Endothelial cell of umbilical vein (primary cell): ENCODE measurements at places on chromosomes 2 and 18. TPM values are rescaled to one million over a fixed set of nuclear protein-coding genes. Genes with fewer than 3 reads are reported as not detected.

- DNase-seq: no peak
These were observed 2.0 kb upstream of the ATRAID start for GRCh38 chr2:27209621-27210401.

VAMP5 gene
- 164 and 186 TPM in 2 replicates for total RNA-seq

PMAIP1 gene
- 11.9 and 13.5 TPM in 2 replicates for total RNA-seq

GRCh38 chr18:68840554-68841263 lies 42.8 kb downstream of the CCDC102B start:
- DNase-seq: peak; percentile 95

TGFA gene
- 0.12 and 0.22 TPM in 2 replicates for total RNA-seq

ATF2 gene
- 55.9 and 57.1 TPM in 2 replicates for total RNA-seq

CHRNA1 gene
- total RNA-seq: 8.7 and 11.3 TPM in 2 replicates

DNA sequence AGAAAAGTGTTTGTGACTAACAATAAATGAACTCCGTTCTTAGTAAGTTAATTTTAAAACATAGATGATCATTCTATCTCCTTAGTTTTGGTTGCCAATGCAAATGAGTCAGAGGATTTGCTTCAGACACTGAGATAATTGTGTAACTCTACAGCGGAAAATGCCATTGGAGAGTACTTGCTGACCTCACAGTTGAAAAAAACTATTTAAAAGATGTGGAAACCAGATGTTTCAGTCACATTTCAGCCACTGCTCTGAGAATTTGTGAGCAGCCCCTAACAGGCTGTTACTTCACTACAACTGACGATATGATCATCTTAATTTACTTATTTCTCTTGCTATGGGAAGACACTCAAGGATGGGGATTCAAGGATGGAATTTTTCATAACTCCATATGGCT lies at the start of gene TNFAIP6:
TSS of gene TNFAIP6 (plus strand) at position 234 of the 400 bp plus-strand sequence. CDS start at position 309, 75 bp downstream.
- no peak for DNase-seq

APCDD1 gene
- 0.35 and 0.95 TPM in 2 replicates for total RNA-seq

- no peak for DNase-seq
These were observed 205.4 kb downstream of the DYSF start for GRCh38 chr2:71658771-71659170.

INO80D gene
- 19.3 and 20.3 TPM in 2 replicates for total RNA-seq

DNA sequence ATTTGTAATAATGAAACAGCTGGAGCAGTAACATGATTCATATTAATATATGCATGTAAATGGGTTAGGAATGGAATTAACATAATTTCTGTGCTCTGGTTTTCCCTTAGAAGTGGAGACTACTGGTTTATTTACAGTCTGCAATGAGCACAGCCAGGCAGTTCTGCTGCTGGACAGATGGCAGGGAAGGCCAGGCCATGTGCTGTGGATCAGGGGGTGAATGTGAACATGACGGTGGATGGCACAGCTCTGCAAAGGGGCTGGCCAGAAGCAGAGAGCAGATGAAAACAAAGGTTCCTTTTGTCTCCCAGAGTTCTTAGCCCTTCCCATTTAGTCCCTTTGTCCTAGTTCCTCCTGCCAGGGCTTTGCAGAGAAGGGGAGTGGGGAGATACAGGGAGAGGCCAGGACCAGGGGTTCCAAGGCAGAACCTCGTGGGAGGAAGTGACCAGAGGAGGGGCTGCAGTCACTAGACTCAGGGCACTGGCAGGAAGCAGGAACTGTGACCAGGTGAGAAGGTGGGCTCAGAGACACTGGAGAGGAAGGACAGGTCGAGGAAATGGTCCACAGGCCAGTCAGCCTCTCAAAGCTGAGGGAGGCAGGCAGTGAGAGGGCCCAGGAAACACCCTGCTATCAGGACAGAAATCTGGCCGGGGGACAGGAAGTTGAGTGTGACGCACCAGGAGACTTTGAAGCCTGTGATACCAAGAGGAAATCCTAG lies 112.9 kb upstream of the ATP8B1 start:
- no peak for DNase-seq

DNA sequence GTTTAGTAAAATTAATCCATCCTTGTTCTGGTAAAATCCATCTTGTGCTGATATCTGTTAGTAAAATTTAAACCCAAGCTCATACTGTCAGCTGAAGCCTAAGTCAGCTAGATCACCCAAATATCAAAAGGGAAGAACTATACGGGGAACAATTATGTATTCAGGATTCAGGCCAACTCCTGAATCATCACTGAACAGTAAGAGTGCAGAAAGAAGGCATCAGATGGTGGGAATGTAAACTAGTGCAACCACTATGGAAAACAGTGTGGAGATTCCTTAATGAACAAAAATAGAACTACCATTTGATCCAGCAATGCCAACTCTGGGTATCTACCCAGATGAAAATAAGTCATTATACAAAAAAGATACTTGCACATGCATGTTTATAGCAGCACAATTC lies 81.8 kb downstream of the RAPGEF4 start:
- DNase-seq: no peak

SKA1 gene
- total RNA-seq: 21.9 and 23.9 TPM in 2 replicates

ADCY3 gene
- 54.0 and 54.4 TPM in 2 replicates for total RNA-seq
